ENCODE measurements at places on chromosomes 7 and 10.

- no peak for DNase-seq
These were observed 211.2 kb downstream of the GLI3 start for GRCh38 chr7:42025635-42026375.

DNA sequence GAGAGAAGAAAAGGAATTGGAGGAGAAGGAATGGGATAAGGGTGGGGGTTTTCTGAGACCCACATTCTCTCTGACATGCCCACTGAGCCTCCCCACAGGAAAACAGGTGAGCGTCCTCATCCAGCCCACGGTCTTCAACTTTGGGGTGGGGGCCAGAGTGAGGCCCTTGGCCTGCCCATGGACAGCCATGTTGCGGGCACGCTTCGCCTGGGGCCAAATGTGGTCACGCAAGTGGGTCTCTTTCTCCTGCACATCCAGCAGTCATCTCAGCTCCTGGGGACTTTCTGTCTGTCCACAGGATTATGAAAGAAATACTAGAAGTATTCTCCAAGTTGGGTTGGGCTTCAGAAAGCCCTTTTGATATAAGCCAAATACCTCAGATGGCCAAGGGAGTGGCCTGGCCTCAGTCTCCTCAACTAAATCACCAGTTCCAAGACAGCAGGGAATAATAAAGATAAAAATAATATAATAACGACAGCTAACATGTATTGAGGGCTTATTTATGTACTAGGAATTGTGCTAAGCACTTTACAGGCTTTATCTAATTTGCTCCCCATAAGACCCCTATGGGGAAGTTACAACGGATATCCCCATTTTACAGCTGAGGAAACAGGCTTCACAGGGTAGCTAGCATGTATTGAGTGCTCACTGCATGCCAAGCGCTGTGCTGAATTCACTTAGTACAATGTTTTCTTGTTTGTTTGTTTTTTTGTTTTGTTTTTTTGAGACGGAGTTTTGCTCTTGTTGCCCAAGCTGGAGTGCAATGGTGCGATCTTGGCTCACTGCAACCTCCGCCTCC is 57.2 kb upstream of the LBX1 start:
- DNase-seq: no peak

DNA sequence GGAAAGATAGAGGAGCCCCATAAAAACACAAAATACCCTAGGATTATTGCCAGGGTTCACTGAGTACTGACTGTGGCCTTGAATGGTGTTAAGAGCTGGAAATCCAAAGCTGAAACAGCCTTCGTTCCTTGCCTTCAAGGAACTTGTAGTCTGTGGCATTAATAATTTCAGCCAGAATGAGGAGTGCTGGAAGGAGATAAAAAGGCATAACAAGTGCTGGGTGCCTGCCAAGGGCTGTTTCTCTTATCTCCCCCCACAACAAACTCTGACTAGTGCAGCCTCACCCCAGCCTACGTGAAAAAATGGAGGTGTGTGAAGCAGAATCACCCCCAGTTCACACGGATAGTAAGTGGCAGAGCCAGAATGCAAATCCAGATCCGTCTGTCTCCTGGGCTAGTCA is 199.1 kb upstream of the LYZL2 start:
- no peak for DNase-seq

DNA sequence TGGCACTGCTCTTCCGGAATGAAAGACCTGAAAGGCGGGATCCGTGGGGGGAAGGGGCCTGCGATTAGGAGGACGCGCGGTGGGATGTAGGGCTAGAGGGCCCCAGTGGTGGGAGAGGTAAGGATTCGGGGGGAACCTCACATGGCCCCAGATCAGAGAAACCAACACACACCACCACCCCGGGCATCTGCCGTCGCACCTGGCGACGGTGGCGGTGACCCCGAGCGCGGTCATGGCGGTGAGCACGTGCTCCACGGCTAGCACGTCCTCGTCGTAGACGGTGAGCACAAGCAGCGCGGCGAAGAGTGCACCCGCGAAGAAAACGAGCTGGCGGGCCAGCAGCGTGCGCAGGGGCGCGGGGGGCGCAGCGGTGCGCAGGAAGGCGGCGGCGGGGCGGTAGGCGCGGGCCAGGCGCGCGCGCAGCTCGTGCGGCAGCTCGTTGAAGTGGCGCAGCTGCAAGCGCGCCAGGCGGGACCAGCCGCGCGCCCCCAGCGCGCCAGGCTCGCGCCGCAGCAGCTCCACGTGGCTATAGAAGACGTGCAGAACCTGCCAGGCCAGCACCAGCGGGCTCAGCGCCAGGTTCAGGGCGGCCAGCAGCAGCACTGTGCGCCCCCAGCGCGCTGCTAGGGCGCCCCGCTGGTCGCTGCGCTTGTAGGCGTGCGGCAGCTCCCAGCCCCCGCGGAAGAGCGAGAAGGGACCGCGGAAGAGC is 5.7 kb downstream of the ATG9B start:
- peak; percentile 20 for DNase-seq

GRCh38 chr7:111043561-111043960 is 47.4 kb upstream of the LRRN3 start:
- no peak for DNase-seq

- DNase-seq: no peak
These were observed 20.0 kb downstream of the TNS3 start for GRCh38 chr7:47561715-47562446.

DNA sequence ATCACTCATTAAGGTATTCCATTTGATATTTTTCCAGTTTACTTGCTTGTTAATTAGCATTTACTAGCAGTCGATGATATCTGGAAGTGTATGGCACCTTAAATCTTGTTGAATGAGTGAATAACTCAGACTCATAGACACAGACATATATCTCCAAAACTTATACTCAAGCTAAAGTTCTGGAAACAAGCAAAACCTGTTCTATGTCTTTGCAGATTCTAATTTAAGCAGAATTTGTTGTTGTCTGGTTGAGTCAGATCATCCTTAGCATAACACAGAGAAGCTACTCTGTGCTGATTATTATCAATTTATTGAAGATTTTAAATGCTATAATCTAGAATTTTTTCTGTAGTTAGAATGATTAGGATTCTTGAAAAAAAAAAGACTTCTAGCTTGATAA is 296.2 kb downstream of the MDFIC start:
- no peak for DNase-seq

DNA sequence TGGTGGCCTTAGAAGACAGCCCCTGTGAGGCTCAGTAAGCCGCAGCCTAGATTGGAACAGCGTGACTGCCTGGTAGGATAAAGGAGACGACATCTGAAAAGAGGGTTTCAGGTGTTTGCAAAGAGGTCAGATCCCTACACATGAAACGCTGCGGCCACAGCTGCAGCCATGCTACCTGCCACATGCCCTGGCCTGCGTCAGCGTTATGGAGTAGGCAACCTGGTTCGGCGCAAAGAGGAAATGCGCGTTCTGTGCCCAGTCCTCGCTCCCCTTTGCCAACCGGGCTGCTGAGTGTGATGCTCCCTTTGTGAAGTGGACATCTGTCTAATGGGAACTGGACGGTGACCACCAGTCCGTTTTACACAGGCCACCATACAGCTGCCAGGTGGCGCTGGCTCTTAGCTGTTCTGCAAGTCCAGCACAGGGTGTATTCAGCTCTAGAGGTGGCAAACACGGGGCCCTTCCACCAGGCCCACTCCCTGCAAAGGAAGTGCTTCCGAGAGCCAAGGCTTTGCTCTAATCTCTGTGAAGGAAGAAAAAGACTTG is 160.3 kb downstream of the CELF2 start:
- no peak for DNase-seq

GRCh38 chr10:27646194-27646593 is 99.4 kb downstream of the MKX start:
- DNase-seq: no peak

- no peak for DNase-seq
These were observed 7.8 kb downstream of the KCND2 start for GRCh38 chr7:120280743-120281142.

DNA sequence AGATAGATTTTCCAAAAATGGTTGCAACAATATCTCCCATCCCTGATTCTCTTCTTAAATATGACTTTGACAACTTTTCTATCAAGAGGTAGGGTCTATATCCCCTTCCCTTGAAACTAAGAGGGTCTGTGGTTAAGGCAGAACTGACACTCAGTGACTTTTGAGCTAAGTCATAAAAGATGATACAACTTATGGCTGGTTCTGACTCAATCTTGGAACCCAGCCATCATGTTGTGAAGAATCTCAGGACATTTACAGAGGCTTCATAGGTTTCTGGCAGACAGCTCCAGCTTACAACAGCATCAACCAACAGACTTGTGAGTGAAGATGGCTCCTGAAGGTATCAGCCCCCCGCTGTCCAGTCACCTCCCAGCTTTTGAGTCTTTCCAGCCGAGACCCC is 203.5 kb downstream of the RNLS start:
- no peak for DNase-seq

DNA sequence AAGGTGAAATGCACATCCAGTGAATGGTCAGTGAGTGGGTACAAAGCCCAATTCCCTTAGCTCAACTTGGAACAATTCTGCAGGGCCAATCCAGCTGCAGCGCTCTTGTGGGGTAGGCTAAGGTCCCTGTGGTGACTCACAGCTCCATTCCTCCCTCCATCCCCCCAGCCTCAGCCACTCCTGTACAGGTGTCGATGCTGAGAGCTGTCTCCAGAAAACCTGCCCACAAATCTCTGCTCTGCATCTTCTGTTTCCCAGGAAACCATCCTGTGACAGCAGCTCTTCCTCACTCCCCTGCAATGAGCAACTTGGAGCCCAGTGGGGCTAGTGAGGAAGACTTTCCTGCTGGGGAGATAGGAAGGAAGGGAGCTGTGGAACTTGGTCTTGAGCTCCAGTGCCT is 244.7 kb upstream of the GPR26 start:
- no peak for DNase-seq

DNA sequence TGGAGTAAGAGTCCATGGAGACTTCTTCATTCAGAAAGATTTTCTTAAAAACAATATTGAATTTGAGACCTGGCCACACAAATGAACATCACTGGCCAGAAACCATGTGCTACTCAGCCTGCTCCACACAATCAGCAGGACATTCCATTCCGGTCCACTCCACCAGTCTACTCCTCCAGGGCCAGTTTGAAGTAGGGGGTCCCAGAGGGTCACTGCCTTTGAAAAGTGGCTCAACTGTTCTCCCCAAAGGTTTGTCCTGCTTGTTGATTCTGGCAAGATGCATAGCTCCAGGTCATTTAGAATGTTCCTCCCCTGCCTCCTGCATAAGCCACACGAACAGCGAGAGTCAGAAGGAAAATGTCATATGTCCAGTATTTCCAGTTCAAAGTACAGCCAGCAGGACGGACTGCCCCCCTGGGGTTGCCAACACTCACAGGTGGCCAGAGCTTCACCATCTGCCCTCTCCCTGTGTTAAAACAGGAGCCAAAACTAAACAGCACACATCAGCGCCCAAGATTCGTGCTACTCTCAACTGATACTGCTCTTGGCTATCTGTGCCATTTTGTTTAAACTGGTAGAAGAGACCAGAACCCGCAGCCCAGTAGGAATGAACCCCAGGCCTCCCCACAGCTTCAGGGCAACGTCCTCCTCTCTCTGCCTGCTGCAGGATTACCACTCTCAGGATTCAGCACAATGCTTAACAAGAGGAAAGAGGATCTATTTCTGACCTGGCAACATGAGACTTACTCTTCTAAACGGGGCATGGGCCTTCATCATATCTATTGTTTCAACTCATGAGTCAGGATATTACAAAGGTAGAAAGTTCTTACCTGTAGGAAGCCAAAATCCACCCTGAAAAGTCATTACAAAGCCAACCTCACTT is 11.3 kb downstream of the GRB10 start:
- DNase-seq: no peak

DNA sequence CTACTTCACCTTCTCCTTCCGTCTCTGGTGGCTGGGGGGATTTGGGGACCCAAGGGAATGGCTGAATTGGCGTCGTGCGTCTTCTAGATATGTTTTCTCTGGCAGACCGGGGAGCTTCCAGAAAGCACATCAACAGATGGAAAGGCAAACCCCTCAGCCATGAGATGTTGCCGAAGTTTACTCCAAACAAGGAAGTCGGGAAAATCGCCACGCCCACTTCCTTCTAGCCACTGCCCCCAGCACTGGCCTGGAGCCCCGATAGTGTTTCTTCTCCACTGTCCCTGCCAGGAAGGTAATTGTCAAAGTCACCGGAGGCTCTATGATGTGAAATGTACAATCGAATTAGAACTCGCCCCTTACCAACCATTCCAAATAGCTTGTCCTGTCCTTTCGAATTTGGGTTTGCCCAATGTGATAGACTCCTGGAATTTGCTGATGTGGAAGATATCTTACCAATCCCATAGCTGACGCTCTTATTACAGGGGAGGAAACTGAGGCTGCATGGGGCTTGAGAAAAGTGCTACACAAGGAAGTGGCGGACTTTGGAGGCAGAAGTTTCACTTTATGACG is 191.0 kb downstream of the LSM5 start:
- no peak for DNase-seq

GRCh38 chr7:17406738-17407137 is 108.3 kb downstream of the AHR start:
- DNase-seq: no peak

DNA sequence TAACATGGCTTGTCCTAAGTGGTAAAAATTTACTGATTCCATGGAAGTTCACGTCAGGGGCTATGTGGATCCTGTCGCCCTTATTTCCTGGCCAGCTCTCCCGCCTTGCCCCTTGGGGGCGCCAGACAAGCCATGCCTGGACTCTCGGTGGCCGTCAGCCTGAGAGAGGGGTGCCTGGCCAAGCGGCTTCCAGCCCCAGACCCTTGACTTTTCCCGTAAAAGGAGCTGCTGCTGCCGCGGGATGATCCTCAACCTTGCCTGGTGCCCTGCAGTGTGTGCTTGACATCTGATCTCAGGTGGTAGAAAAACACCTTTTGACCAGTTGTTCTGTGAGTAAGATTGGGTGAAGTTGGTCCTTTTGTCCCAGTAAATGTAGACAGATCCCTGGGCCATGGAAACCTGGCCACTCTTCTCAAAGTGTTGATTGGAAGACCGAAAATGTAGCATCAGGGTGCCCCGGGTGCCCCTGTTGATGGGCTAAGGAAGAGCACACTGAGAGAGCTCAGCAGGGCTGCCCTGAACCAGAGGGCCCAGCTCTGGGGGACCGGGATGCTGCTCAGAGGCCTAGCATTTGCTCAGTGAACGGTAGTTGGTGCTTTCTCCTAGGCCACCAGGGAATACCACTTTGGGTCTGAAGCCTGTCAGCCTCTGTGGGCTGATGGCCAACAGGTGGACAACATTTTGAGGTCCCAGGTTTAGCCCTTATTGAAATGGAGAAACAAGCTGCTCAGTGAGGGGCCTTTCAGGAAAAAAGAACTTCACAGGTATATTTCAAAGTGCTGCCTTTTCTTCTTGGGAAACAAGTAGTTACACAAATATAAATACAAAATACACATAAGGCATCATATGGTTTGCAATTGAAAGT is 162.5 kb downstream of the LRMDA start:
- DNase-seq: no peak

DNA sequence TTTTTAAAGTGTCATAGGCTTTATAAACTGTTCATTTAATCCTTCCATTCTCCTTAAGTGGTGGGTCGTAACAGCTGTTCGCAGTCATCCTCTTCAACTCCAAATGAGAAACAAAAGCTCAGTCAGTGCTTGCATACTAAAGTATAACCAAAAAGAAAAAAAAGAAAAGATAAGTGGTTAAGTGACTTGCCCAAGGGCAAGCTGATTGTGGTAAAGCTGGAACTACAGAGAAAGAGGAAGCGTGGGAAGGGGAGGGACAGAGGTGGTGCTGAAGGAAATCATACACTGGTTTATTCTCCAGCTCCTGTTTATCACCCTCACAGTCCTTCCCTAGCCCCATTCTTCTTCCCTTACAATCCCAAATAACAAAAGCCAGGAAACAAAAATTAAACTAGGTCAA is 29.6 kb downstream of the IDE start:
- no peak for DNase-seq

- no peak for DNase-seq
These were observed 35.3 kb downstream of the SLC16A9 start for GRCh38 chr10:59674215-59674836.

- DNase-seq: no peak
These were observed 199.8 kb downstream of the EBF3 start for GRCh38 chr10:129764011-129764900.

GRCh38 chr7:130387628-130388403 is 7.5 kb downstream of the CPA1 start:
- no peak for DNase-seq
